Fibroblast of upper back skin (primary cell): ENCODE measurements at places on chromosomes 1 and 21.

DNA sequence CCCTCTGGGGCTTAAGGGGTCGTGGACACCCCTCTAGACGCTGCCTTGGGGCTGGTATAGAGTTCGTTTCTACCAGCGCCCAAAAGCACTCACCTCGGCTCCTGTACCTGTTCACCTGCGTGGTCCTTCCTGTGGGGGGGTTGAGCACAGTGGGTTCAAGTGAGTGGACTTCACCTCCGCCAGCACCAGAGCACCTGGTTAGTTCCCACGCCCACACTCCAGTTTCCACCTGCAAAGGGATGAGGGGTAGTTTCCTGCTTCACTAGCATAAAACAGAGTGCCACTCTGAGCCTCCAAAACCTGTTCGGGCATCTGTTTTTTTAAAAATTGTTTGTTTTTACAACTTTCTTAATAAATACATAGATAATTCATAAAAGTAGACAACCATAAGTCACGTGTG is 64.5 kb upstream of the SIPA1L2 start:
- no peak for DNase-seq

- DNase-seq, result no peak
These were observed 242.4 kb downstream of the PLPP3 start for GRCh38 chr1:56336982-56337381.

DNA sequence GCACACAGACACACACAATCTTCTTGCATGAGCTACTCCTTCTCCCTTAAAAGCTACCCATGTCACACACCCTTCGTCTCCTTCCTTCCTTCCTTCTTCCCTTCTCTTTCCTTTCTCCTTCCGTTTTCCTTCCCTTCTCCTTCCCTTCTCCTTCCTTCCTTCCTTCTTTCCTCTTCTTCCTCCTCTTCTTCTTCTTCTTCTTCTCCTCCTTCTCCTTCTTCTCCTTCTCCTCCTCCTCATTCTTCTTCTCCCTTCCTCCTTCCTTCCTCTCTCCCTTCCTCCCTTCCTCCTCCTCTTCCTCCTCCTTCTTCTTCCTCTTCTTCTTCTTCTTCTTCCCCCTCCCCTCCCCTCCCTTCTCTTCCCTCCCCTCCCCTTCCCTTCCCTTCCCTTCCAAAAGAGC is 52.1 kb upstream of the LEPR start:
- DNase-seq, result no peak

GRCh38 chr1:46802081-46802480 is 3.2 kb downstream of the CYP4B1 start:
- no peak for DNase-seq

DNA sequence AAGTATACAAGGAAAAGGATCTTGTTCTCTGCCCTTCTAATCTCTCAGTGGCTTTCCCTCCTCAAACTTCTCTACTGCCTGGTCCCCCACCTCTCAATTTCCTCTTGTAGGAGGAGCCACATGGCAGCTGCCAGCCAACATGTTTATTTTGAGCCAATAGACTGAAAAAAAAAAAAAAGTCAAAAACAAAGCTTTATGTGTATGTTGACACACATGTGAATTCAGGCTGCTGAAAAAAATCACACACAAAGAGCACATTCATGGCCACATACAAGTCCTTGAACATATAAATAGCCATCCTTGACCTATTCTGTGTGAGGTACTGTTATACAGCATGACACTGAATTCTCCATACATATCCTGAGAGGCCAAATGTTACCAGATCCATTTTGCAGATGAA is 3.7 kb downstream of the PTPN14 start:
- DNase-seq, result no peak

DNA sequence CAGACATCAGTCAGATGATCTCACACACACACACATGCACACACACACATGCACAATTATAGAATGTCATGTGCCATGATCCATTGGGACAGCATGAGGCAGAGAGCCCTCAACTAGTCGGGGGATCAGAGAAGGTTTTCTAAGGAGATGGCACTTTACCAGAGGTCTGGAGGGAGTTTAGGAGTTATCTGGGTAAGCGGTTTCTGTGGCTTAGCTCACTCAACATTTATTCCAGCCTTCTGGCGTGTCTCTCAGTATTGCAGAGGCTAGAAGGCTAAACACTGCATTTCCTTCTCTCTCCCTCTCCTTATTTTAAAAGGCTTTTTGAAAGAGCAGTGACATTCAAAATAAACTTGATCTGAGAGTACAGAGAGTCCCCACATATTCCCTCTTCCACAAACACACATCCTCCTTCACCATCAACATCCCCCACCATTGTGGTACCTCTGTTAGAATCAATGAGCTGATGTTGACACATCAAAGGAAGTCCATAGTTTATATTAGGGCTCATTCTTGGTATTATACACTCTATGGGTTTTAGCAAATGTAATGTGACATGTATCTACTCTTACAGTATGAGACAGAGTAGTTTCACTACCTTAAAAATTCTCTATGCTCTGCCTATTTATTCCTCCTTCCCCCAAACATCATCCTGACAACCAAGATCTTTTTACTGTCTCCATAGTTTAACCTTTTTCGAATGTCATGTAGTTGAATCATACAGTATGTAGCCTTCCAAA is 9.0 kb upstream of the PLA2G2A start:
- no peak for DNase-seq

- DNase-seq, result peak; percentile 60
These were observed 70.8 kb downstream of the JAK1 start for GRCh38 chr1:64895500-64895899.

DNA sequence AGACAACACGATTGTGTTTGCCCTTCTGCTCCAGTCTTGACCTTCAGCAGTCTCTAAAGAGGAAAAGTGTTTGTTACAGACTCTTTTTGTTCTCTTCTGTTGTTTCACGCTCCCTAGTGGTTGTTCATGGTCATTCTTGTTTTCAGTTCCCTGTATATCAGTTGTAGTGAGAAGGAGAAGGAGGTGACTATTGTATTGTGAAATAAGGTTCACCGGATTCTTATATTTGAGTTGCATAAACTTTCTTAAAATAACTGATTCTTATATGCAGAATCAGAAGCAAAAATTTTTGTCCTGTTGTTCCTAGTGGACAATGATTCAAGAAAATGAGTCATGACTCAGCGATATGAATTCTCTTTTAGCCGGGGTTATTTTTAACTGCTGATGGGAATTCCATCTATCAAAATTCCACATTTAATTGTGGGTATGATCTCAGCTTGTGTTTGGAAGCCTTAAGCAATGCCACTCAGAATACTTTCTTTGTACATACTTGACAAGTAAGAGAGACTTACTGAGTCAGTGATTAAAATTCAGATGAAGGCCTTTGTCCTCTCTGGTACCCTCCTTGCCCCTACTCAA is 152.2 kb downstream of the CLEC20A start:
- DNase-seq, result peak; percentile 95

DNA sequence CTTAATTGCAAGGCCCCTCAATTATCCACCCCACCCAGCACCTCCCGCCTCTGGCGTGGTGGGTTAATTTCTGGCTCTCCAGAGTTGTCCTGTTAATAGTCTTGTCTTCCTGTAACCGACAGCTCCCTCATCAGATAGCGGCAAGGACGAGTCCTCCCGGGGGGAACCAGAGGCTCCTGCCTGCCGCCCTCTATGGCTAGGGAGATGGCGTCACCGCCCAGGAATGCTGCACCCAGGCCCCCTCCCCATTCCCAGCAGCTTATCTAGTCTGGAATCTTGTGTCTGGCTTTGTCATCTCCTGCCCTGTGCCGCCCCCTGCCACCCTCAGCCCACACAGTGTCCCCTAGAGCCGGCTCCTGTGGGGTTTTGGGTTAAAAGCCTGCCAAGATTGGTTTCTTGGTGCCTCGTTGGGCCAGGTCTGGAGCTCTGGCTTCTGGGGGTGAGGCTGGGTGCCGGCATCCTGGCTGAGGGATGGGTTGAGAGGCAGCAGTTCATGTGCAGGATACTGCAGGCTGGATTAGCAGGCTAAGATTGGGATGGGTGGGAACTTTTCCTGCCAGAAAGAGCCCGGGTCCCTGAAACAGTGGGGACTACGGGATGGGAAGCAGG is 48.8 kb downstream of the EDN2 start:
- peak; percentile 54 for DNase-seq

- DNase-seq, result no peak
These were observed 299.1 kb upstream of the PROX1 start for GRCh38 chr1:213688655-213689054.

GRCh38 chr1:91020486-91020885 is 1.3 kb downstream of the ZNF644 start:
- no peak for DNase-seq

DNA sequence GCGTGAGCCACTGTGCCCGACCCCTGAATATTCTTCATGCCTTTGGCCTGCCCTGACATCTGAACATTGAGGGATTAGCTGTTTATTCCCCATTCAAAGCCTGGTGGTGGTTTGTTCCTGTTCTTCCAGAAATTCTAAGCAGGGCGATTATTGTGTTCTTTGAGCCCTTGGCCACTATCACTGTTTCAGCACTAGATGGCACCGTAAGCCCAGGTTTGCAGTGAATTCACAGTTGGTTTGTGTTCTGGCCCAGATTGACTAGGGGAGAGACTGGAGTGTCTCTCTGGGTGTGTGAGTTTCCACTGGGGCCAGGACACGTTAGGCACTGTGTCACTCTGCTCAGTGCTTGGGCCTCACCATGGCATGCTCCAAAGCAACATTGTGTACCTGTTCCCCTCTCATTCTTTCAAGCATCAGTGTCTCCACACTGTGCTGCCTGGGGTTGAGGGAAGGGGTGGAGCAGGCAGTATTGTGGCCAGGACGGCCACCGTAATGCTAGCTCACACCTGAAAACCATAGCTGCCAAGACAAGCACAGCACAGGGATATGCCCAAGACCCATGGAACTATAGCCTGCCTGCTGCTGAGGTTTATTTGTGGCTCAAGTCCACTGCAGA is 52.7 kb downstream of the PKN2 start:
- DNase-seq, result peak; percentile 49

- no peak for DNase-seq
These were observed 36.6 kb downstream of the SRRM1 start for GRCh38 chr1:24679725-24680124.

DNA sequence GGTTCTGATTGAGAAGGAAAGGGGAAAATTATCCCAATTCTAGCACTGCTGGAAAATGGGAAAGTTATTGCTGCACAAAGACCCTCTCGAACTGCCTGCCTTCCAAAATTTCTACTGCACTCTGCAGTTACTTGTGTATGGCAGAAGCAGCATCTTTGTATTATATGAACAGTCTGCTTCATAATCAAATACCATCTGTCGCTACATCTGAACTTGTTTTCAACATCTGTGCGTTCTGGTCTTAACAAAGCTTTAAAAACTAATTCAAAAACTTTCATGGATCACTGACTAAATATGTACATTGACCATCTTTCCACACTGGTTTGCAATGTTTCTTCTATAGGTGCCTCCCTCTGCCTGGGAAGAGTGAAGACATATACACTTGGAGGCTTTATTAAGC is 79.2 kb downstream of the PROX1 start:
- no peak for DNase-seq

GRCh38 chr1:232820431-232820830 is 15.2 kb downstream of the MAP10 start:
- no peak for DNase-seq

DNA sequence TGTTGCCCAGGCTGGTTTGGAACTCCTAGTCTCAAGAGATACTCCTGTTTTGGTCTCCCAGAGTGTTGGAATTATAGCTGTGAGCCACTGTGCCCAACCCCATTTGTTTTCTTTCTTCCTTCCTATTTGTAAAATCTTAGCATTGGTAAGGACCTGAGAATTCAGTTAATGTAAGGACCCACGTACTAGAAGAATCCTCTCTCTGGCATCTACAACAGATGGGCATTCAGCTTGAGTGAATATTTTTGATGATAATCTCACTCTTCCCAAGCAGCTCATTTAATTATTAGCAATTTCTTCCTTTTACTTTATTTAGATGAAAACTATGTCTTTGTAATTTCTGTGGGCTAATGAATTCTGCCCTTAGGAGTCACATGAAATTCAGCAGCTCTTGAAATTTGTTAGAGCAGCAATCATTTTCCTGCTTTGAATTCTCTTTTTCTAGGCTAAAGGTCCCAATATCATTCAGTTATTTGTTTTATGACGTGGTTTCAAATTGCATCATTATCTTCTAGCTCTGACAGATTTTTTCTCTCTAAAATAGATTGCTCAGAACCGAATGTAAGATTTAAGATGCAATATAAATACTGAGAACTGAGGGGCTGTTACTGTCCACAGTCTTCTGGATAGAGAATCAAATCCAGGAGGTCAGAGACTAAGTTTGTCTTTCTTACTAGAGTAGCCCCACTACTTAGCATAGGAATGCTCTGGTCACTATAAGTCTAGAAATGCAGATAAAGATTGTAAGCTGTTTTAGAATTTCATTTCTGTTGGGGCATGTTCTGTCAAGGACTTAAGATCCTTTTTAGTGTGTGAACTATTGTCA is 59.4 kb downstream of the EPB41 start:
- peak; percentile 42 for DNase-seq

DNA sequence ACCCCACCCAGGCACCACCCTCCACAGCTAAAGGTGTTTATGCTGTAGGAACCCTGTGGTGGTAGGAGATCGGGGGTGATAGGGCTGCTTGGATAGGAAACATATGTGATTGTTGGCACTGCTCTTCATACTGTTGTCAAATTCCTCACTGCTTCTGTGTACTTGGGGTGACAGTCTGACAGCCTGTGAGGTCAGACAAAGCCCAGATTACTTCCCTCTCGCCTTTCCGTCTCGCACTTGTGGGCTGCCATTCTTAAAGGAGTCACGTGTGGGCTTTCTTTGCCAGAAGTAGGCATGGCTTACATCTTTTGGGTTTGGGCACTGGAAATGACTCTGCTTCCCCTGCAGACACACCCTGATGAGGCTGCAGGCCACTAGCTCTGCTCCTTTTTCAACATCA is 363.8 kb downstream of the DISC1 start:
- peak; percentile 13 for DNase-seq

- DNase-seq, result no peak
These were observed 21.9 kb downstream of the NTNG1 start for GRCh38 chr1:107162745-107163144.

DNA sequence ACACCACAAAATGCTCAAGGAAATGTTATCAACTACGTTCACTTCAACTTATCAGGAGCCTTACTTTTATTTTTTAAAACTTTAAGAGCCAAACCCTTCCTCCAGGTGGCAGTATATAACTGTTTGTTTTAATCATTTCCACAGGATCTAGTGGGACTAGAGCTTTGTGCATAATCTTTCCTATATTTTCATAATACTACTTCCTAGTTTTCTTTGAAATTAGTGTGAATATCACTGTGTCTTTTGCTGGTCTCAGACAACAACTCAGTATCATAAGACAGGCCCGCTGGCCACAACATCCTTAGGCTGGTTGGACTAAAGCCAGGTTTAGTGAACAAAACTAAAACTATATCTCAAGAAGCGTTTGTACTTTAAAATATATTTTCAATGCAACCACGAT is 145.5 kb downstream of the TIAM1 start:
- peak; percentile 65 for DNase-seq

DNA sequence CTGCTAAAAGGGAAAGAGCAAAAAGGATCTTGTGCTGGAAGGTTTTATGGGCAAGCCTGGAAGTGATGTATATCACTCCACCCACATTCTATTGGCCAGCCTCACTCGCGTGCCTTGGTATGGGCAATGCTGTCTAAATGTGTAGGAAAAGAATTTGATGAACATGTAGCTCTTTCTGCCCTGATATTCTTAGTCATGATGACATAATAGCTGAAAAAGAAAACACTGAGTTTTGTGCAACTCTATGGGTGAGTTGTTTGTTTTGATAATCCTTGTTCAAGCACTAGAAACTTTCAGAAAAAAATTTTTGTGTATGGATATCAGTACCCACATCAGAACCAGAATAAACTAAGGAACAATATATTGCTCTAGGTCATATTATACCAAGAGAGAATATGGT is 231.5 kb upstream of the ST6GALNAC5 start:
- peak; percentile 13 for DNase-seq

GRCh38 chr1:905811-906599 is 17.7 kb upstream of the SAMD11 start:
- no peak for DNase-seq
